NCI-H1694 (cell line): ENCODE measurements at places on chromosomes 2 and 18.
A peak's percentile ranks its signal among the peaks of the same experiment; 100 is the strongest.

GRCh38 chr2:214995926-214996670, 142.3 kb downstream of the ABCA12 start:
- no peak for DNase-seq

DNA sequence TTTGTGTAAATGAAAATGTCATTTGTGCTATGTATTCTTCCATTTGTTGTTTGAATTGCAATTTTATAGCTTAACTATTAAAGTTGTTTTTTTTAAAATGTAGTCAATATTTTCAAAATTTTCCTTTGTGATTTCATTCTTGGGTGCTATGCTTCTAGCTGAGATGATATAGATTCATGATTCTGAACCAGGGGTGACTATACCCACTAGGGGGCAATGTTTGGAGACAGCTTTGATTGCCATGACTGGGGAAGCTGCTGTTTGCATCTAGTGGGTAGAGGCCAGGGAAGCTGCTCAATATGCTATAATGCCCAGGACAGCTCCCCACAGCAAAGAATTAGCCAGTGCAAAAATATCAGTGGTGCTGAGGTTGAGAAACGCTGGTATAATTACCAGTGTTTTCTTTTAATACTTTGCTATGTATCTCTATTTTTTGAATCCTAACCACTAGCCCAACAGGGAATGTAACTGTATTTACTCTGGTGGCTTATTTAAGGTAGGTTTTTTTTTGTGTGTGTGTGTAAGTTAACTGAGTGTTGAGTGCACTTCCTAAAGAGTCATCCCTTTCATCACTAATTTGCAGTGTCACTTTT, 99.7 kb downstream of the MEP1B start:
- DNase-seq: peak; percentile 77

GRCh38 chr2:237474442-237474911, 12.6 kb upstream of the MLPH start:
- DNase-seq: no peak

GRCh38 chr18:61225336-61225735, 107.9 kb upstream of the CDH20 start:
- no peak for DNase-seq

DNA sequence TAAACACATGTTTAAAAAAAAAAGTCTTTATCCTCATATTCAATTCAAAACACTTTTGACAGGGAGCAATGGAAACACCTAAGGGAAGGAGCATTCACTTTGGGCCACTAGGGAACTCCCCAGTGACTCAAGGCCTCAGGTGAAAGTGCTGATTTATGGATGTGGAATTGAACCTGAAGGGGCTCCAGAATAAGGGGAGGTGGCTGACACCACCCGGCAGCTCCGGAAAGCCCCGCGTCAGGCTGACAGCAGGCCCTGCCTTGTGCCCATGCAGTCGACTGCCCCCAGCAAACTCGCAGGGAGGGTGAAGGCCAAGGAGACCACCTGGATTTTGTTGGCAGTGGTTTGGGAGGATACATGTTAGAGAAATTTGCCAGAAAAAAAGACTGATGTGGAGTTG, 275.3 kb upstream of the NCKAP5 start:
- DNase-seq: no peak

- no peak for DNase-seq
These were observed 680 bp downstream of the CTDSP1 start for GRCh38 chr2:218400167-218400929.

DNA sequence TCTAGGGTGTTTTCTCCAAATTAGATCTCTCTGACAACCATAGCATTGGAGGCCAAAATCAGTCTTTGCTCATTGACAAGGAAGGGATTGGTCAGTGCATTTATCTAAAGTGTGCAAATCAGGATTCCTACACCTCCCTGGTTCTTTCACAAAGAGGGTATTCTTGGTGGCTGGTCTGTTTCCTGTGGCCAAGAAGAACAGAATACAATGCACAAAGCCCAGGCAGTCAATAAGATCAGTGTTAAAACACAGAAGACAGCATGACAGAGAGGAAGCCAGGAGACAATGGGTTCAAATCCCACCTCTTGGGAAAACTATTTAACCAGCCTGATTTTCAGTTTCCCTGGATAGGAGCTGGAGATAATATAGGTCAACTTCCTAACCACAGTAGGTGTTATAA, 46.1 kb upstream of the THOC1 start:
- no peak for DNase-seq

DNA sequence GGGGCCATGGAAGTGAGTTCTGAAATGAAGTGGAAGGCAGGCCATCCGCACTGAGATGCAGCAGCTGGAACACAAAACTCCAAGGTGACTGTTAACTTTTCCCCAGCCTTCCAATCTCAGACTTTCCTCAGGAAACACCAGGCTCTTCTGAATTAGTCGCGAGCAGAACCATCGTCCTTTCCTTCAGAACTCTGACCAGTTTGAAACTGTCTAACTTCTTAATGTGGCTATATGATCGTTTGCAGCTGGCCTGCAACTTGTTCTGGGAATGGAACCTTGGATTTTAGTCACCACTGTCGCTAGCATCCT, 620 bp upstream of the RPL37A start:
- DNase-seq: no peak

DNA sequence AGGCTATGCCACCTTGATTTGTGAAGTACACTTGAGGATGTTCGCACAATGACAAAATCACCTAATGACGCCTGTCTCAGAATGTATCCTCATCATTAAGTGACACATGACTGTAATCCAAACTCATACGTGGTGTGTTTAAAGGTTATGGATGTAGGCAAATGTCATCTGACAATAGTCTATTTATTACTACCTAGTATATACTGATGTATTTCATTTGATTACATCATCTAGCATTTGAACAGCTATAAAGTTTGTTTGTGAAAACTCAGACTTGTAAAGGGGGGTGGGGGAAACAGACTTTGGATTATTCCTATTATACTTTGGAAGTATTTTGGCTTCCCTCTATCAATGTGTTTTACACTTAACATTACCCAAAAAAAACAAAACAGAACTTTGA, 129.9 kb downstream of the TANC1 start:
- DNase-seq: no peak

- DNase-seq: no peak
These were observed 1582.3 kb upstream of the TMEFF2 start for GRCh38 chr2:193776988-193777387.

- DNase-seq: no peak
These were observed 234.4 kb downstream of the BCL11A start for GRCh38 chr2:60319031-60319547.

- no peak for DNase-seq
These were observed 32.1 kb upstream of the KCNG2 start for GRCh38 chr18:79765491-79766245.

- no peak for DNase-seq
These were observed 2.0 kb upstream of the TBC1D8 start for GRCh38 chr2:101153077-101153707.

DNA sequence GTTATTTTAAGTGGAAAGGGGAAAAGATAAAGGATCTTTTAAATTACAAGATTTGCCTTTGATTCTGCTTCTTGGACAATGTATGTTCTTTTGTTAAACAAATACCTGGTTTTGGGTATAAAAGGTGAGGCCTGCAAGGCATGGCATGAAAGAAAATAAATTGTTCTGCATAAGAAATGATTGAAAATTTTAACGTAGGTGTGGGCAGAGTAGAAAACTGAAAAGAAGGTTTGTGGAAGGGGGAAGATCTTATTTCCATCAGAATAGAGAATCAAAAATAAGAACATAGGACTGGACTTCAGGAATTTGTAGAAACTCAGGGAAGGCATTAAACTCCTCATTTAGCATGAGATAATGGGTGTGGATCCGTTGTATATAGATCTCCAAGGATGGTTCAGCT, 153.1 kb downstream of the SETBP1 start:
- no peak for DNase-seq

- no peak for DNase-seq
These were observed 50.5 kb downstream of the RAB27B start for GRCh38 chr18:54878659-54879358.

DNA sequence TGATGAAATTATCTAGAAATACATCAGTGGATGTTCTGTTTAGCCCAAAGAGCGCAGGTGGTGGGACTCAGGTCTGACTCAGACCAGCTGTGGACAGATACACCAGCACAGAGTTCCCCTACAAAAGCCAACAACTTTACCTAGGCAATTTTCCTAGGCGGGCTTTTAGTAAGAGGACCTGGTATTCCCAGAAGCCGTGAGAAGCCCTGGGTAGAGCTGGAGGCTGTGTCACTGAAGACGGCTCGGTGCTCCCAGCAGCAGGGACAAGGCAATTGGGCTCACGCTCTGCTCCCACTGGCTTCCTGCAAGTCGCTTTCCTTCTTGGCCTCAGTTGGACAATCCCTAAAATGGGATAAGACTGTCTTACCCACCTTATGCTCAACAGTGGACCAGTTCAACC, 41.1 kb downstream of the TPO start:
- no peak for DNase-seq

- no peak for DNase-seq
These were observed 14.3 kb downstream of the INSIG2 start for GRCh38 chr2:118102433-118103082.

GRCh38 chr18:25192065-25192464, 159.9 kb downstream of the ZNF521 start:
- no peak for DNase-seq

- no peak for DNase-seq
These were observed 12.7 kb downstream of the TMEM237 start for GRCh38 chr2:201630577-201630976.

DNA sequence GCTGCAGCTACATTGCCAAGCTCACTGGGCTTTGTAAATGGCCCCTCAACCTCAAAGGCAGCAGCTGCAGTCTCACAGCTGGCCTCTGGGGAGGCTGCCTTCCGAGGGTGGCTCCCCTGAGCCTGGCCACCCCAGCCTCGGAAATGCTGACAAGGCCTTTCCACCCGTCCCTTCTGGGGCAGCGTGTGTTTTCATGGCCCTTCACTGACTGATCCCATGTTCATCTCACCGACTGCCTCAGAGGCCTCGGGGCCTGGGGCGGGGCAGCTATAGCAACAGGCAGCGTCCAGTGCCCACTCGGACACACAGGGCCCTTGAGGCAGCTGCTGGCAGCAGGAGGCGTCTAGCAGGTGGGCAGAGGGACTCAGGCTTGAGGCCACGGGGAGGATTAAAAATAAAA, 149.7 kb downstream of the GLI2 start:
- no peak for DNase-seq

GRCh38 chr18:49399003-49399402, 61.4 kb downstream of the DYM start:
- no peak for DNase-seq

DNA sequence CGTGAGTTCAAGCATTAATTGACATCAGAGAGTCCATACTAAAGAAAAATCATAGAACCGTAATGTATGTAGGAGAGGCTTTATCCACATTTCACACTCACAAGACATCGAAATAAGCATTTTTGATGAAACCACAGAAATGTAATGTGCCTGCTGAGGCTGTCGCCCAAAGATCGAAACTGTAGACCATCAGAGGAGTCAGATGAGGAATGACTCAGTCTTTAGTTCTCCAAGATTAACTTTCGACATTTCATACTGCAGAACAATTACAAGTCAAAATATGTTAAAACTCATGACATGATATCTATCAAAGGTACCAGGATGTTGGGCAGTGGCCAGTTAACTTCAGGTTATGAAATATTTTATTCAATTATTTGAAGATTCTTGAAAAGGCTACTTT, 79.6 kb downstream of the RAB31 start:
- DNase-seq: no peak

- peak; percentile 33 for DNase-seq
These were observed 11.4 kb downstream of the OSGEPL1 start for GRCh38 chr2:189751080-189751658.

GRCh38 chr18:25093141-25093540, 258.8 kb downstream of the ZNF521 start:
- no peak for DNase-seq

GRCh38 chr2:219285373-219285735, 6.2 kb downstream of the DNAJB2 start:
- DNase-seq: no peak

GRCh38 chr2:104254017-104254416, 599.9 kb upstream of the POU3F3 start:
- DNase-seq: no peak

DNA sequence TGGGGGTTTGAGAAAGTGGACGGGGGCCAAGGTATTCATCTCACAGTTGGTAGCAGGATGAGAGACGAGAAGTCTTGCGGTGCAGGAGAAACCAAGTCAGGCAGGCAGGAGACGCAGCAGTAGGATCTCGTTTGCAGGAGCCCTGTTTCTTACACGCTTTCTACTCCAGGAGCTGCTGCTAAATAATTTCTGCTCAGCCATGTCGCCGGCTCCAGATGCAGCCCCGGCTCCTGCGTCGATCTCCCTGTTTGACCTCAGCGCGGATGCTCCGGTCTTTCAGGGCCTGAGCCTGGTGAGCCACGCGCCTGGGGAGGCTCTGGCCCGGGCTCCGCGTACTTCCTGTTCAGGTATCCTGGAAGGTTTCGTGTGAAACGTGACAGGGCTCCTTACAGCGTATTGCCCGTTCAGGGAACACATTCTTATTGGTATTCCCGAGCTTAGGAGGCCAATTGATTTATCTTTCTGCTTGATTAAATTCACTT, 494 bp downstream of the ANKZF1 start:
- DNase-seq: no peak

DNA sequence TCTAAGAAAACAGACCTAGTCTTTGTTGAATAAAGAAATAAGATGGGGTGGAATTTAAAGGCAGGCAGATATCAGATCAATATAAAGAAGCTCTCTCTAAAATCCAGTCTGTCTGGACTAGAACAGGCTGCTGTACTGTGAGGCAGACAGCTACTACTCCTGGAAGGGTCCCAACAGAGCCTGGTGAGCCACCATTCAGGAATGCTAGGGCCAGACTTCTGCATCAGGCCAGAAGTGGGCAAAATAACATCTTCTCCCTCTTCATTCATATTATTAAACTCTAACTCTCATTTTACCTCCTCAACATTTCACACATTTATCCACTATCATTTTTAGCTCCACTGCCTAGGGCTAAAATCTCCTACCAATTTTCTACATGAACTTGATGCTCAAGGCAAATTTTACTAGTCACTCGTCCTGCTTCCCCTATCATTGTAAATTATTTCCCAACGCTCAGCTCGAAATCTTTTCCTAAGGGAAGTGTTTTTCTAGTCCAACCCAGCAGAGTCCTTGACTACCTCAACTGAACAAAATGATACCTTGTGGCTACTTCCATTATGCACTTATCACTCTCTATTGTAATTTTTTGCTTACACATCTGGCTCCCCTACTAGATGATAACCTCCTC, 45.2 kb upstream of the GLS start:
- DNase-seq: no peak

GRCh38 chr2:46951290-46952064, 35.9 kb upstream of the MCFD2 start:
- no peak for DNase-seq

- DNase-seq: no peak
These were observed 119.5 kb downstream of the GYPC start for GRCh38 chr2:126775300-126775985.

- DNase-seq: no peak
These were observed 18.3 kb downstream of the CLUL1 start for GRCh38 chr18:615092-615521.

GRCh38 chr18:5425721-5426120, 118.1 kb downstream of the EPB41L3 start:
- DNase-seq: no peak

- no peak for DNase-seq
These were observed 24.4 kb upstream of the ACKR3 start for GRCh38 chr2:236545248-236545658.

- DNase-seq: no peak
These were observed 97.3 kb upstream of the ST6GAL2 start for GRCh38 chr2:106983305-106983704.
